ENCODE measurements at places on chromosomes 2 and 18. TPM values are rescaled to one million over a fixed set of nuclear protein-coding genes. Genes with fewer than 3 reads are reported as not detected.

GRCh38 chr18:39299152-39299551 lies 1733.6 kb upstream of the CELF4 start:
- DNase-seq: no peak

DNA sequence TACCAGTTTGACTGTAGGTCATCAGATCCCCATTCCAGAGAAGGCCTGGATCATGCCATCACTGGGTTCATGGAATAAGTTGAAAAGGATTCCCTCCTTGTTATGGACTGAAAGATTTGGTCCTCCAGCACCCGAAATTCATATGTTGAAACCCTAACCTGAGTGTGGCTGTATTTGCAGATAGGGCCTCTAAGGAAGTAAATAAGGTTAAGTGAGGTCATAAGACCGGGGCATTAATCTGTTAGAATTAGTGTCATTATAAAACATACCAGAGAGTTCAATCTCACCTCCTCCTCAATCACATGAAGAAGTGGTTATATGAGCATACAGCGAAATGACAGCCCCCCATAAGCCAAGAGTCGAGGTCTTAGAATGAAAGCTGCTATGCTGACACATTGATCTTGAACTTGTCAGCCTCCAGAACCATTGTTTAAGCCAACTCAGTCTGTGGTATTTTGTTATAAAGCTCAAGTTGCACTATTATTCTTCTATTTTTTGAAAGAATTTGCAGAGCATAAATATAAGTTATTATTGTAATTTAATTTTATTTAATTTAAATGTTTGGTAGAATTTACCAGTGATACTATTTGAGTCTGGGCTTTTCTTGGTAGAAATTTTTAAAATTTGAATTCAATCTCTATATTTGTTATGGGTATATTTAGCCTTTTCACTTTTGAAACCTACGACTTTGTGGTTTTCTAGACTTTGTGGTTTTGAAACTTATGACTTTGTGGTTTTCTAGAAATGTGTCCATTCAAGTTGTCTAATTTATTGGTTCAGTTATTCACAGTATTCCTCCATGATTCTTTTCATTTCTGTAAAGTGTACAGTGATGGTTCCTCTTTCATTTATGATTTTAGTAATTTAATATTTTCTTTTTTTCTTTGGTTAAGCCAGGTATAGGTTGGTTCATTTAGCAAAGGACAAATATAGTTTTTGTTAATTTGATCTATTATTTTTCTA lies 1206.7 kb upstream of the CDH2 start:
- no peak for DNase-seq

DNA sequence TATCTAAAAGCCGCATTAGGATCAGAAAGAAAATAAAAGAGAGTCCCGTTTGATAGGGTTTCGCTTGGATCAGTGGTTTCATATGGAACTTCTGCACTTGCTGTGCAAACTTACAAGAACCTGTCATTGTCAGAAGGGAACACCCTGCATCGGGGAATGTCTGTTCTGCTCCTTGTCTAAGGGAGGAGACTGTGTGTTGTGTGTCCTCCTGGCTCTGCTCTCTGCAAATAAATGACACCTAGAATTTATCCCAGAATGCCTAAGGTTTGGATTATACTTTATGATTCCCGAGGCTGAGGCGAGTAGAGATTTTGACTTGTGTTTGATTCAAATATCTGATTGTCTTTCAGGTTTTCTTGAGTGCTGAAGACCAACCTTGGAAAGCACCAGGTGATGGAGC lies 785.1 kb downstream of the GALR1 start:
- DNase-seq: no peak

GRCh38 chr2:200810998-200811332 lies 745 bp upstream of the BZW1 start:
- no peak for DNase-seq

DNA sequence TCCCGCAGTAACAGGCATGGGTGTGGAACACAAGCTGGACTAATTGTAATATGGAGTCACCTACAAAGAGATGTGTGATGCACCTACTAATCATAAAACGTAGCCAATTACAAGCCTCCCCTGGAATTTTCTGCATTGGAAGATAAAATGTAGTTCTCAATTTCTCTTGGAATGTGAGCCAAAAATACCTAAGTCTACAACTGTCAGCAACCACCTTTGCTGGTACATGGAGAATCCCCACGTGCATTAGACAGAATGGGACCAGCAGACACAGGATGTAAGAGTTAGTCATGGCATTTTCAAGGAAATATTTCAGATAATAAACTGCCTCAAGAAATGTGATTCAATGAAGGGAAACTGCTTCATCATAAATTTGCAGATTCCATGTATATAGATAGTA lies 85.6 kb upstream of the DCC start:
- DNase-seq: no peak

GRCh38 chr18:25061395-25061794 lies 290.6 kb downstream of the ZNF521 start:
- DNase-seq: no peak

GRCh38 chr2:146363731-146364130 lies 1481.1 kb upstream of the ACVR2A start:
- no peak for DNase-seq

- no peak for DNase-seq
Observed at GRCh38 chr2:113920996-113921395, 31.1 kb downstream of the ACTR3 start.

DNA sequence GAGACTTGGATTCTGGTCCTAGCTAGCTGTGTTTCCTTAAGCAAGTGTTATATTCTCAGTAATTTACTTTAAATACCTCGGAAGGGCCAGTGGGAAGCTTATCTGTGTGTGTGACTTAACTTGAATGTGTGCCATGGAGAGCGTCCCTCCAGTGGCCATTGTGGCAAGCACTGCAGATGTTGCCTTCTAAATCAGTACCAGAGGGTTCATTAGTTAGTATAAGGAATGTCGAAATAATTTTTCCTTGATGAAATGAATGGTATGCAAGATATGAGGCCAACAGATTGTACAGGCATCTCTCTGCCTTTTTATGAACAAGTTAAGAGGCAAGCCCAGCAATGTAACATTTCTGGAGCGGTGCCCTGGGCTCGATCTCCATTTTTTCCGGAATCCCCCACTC lies 52.0 kb downstream of the FBXO36 start:
- DNase-seq: no peak

DNA sequence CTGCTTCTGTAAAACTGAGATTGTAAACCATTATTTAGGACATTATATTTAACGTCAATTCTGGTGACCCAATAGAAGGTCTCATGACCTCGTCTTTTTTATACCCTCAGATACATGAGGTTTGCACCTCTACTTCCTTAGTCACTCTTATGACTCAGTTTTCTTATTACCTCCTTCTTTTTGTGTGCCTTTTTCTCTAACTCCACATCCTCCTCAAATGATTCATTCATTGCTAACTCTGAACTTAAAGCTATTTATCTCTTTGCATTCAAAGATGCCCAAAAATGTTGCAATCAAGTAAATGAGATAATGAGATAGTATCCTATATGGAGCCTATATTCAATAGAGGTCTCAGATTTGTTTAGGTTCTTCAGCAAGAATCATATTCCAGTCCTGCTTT lies 121.0 kb upstream of the KYNU start:
- DNase-seq: no peak

GRCh38 chr2:70098032-70098431 lies 10.8 kb downstream of the PCBP1 start:
- no peak for DNase-seq

DNA sequence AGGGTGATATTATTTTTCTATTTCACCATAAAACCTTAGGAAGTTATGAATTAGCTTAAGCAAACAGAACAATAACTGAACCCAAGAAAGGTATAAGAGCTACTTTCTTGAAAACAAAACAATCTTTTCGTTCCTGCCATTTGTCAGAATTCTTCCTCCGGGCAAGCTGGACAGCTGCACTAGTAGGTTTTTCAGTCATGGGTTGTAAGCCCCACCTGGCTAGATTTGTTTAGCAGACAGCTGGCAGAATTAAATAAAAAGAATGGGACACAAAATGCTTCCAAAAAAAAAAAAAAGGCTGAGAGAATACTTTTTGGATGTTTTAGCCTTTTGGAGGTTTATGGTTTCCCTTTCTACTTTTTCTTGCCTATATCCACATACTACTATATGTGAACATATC lies 694.1 kb downstream of the ARHGAP15 start:
- DNase-seq: no peak

DNA sequence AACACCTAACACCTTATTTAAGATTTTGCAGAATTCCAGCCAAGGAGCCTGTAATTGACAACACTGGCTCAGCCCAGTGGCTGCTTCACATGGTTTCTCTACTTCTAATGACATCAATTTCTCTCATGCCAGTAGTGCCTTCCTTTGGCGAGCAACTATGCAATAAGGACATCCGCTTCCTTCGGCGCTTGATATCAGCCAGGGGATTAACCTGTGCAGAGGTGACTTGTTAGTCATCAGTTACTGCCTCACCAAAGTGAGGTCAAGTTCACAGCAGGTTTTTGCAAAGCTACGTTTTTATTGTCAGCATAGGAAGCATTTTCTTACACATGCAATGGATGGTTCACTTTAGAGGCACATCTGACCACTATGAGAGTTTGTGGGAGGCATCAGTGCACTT lies 24.0 kb upstream of the EDAR start:
- DNase-seq: no peak

- DNase-seq: no peak
Observed at GRCh38 chr18:48019557-48020325, 89.3 kb upstream of the SMAD2 start.

PMAIP1 gene
- total RNA-seq: 0.35 TPM

CYTIP gene
- 2.5 TPM for total RNA-seq

DYSF gene
- 82.8 TPM for total RNA-seq

CAMKMT gene
- 5.6 TPM for total RNA-seq

TEX44 gene
- total RNA-seq: not detected

C2orf80 gene
- not detected for total RNA-seq
